AG09319 (cell line): ENCODE measurements at places on chromosomes 7 and 10.

GRCh38 chr10:29021591-29021990, 267.3 kb upstream of the LYZL1 start:
- no peak for DNase-seq

GRCh38 chr7:120273476-120273975, 551 bp downstream of the KCND2 start:
- DNase-seq = no peak

DNA sequence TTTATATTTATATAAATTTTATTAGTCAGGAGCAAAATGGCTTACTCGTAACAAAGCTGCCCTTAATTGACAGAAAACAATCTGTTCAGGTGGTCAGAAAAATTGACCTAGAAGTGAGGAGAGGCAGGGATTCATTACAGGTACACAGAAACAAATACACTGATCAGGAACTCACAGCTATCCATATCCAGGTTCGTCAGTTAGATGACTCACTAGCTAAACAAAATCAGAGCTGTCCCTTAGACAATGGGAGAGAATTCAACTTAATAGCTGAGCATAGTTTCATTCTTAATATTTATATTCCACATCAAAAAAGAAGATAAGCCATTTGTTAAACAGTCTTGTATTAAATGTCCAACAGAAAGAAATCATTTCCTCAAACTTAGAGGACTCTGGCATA, 41.7 kb downstream of the HYCC1 start:
- no peak for DNase-seq

- no peak for DNase-seq
These were observed 314.3 kb upstream of the ZMIZ1 start for GRCh38 chr10:78754269-78755062.

DNA sequence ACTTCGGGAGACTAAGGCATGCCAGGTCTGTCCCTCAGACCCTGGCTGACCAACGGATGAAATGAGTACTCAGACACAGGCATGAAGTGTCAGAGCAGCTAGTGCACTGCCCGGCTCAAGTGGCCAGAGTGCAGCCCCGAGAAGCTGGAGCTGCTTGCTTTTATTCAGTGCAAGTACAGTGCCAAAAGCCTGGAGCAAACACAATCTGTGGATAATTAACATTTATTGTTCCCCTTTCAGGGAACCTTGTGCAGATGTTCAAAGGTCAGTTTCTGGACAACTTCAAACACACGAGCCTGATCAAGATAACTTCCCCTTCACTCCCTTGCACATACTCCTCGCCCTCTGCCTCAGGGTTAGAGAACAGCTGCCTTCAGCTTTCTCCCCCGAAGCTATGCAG, 7.9 kb upstream of the ATE1 start:
- DNase-seq = no peak

DNA sequence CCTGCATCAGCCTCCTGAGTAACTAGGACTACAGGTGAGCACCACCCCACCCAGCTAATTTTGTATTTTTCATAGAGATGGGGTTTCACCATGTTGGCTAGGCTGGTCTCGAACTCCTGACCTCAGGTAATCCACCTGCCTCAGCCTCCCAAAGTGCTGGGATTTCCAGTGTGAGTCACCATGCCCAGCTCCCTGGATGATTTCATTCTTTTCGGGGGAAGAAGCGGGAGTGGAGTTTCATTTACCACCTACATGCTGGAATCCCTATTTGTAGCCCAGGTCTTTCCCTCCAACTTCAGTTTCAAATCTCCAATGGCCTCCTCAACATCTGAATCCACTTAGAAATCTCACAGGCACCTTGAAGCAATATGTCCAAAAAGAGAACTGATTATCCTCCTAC, 2.9 kb upstream of the BTRC start:
- no peak for DNase-seq

GRCh38 chr10:93999401-93999851, 5.7 kb downstream of the PLCE1 start:
- no peak for DNase-seq

DNA sequence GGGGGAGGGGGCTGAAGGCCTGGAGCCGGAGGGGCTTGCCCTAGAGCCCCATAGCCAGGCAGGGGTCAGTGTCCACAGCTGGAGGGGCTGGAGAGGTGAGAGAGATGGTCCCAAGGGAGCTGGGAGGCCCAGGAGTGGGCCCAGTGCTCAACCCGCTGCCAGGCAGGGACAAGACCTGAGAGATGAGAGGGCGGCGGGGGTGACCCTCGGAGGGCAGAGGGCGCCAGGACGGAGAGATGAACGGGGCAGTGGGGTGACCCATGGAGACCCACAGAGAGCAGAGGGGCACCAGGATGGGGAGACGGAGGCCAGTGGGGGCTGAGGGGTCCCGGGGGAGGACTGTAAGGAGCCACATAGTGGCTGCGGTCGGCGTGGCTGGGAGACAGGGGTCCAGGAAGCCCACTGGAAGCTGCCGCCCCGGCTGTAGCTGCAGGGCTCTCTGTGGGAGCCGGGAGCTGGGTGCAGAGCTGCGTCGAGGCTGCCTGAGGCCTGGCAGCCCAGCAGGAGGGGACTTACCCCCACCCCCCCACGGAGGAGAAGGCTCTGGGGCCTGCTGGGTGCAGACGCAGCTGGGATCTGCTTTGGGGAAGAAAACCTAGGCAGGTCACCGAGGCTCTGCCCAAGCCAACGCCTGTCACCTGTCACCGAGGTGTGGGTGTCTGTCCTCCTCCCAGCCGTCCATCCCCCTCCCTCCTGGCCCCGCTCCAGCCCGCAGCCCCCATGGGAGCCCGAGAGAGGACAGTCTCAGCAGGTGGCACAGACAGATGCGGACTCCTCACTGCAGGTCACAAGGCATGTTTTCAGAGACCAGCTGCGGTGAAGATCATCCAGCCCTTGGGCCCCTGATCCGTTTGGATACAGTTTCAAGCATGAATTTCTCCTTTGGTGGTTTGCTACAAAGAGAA, 25.1 kb downstream of the PWWP2B start:
- DNase-seq = no peak

- DNase-seq = no peak
These were observed 354.0 kb downstream of the ARL4A start for GRCh38 chr7:13041368-13041988.

- DNase-seq = no peak
These were observed 688.5 kb downstream of the PARD3 start for GRCh38 chr10:34126371-34127151.
